ENCODE measurements at places on chromosomes 7 and 10. TPM values are rescaled to one million over a fixed set of nuclear protein-coding genes. Genes with fewer than 3 reads are reported as not detected.

- H3K36me3 ChIP-seq: peaks cover 2% of the 10 kb centered on the region
- peaks cover 7% of the 10 kb centered on the region for H3K4me1 ChIP-seq
- H3K27ac ChIP-seq: no peak overlapping the region
- peaks cover 2% of the 10 kb centered on the region for H3K27me3 ChIP-seq
Measured at GRCh38 chr10:22058201-22058600, 54.7 kb upstream of the DNAJC1 start.

DNA sequence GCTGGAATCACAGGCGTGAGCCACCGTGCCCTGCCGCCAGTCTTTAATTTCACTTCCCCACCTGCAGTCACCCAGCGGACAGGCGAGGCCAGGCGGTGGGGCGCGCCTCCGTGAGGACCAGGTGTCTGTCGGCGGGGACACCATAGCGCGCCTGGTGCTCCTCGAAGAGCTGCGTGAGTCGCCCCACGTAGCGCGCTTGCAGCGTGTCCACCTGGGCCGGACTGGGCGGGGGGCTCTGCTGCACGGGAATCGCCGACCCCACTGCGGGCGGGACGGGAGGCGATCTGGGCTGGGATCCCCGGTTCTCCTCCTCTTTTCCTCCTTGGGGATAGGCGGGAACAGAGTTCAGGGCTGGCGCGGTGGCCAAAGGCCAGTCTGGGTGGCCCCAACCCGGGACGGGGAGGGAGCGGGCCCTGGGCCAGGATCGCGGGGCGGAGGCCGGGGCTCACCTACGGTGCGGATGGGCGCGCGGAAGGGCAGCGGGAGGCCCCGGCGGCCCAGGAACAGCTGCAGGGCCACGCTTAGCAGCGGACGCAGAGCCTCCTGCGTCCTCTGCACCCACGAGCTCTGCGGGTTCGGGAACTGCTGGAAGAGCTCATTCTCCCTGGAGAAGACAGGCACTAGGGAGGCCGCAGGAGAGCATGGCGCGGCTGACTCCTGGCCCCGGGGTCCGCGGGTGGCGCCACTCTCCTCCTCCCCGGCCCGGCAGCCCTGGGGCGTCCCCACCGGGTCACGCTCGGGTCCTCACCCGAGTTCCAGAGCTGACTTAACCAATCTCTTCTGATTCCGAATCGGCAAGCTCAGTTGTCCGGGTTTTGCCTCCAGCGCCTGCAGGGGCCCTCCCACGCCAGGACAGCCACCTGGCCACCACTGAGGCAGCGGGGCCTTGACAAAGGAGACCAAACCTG is 1.1 kb upstream of the MOGAT3 start:
- H3K27ac ChIP-seq: no peak overlapping the region
- H3K27me3 ChIP-seq: peaks cover 15% of the 10 kb centered on the region
- peaks cover 10% of the 10 kb centered on the region for H3K36me3 ChIP-seq
- H3K4me3 ChIP-seq: no peak overlapping the region
- no peak for DNase-seq
- peaks cover 3% of the 10 kb centered on the region for H3K4me1 ChIP-seq

DNA sequence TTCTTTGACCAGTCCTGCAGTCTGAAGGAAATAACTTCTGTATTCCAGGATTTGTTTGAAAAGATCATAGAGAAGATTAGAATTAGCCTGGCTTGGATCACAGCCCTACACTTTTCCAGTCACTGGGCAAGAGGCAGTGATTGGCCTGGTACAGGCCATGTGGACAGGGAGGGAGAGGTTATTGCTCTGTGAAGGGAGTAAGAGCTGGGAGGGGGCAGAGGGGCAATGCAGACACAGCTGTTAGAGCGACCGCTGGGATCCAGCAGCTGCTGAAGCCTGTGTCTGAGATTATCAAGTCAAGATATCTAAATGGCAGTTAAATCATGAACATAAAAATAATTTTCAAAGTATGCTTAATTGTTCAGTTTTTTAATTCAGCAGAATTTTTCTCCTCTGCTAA is 257.3 kb downstream of the SDK1 start:
- peaks cover 7% of the 10 kb centered on the region for H3K36me3 ChIP-seq
- DNase-seq: no peak
- no peaks in the 10 kb centered on the region for H3K27me3 ChIP-seq
- H3K4me3 ChIP-seq: no peak overlapping the region
- H3K4me1 ChIP-seq: peaks cover 15% of the 10 kb centered on the region

DNA sequence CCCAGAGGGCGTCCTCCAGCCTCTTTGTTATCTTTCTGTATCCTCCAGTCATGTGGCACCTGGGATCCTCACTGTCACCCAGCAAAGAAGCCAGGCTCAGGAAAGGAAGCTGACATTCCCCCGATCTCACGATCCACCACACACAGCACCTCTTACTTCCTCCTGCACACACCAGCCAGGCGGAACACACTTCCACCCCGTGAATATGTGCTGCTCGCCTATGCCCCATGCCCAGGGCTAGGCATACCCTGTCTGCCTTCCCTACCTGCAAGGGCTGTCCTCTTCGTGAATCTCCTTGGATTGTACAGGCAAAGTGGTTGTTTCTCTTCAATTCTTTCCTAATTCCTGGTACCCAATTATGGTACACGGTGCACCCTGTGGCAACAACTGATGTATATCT is 191.0 kb downstream of the TNS3 start:
- peaks cover 13% of the 10 kb centered on the region for H3K4me1 ChIP-seq
- H3K27ac ChIP-seq: no peak overlapping the region
- no peak for DNase-seq
- no peak overlapping the region for H3K4me3 ChIP-seq

DNA sequence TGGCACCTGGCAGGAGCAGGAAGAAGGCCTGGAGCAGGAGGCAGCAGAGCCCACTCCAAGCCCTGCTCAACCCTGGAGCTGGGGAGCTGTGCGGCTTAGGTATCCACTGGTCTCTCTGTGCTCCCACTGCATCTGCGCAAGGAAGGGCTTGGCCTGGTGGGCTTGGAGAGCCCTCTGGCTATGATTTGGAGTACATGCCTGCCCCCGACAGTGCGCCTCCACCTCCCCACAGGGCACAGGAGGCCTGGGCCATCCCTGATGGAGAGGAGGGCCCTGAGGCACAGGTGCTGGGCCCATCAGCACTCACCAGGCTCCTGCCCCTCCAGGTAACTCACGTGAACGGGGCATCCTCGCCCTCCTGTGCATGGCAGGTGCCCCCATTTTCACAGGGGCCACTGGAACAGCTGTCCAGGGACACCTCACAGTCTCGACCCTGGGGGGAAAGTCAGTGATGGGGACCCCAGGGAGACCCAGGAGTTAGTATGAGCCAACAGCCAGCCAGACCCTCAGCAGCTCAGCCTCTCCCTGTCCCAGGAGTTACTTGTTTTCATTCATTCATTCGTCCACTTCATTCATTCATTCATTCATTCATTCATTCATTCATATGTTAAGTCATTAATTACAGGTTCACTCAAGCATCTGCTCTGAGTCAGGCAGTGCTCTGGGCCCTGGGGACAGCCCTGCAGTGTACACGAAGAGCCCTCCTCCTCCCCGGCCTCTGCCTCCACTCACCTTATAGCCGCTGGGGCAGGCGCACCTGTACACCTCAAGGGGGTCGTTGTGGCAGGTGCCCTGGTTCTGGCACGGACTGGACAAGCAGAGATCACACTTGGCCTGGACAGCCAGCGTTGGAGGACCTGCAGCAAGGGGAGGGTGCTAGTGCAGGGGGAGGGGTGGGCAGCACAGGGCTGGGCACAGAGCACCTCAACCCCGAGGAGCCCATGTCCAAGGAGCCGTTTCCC is 167.2 kb downstream of the SLIT1 start:
- peaks cover 31% of the 10 kb centered on the region for H3K4me1 ChIP-seq
- H3K4me3 ChIP-seq: no peak overlapping the region
- no peak overlapping the region for H3K27ac ChIP-seq
- DNase-seq: peak; percentile 60
- H3K36me3 ChIP-seq: no peaks in the 10 kb centered on the region

DNA sequence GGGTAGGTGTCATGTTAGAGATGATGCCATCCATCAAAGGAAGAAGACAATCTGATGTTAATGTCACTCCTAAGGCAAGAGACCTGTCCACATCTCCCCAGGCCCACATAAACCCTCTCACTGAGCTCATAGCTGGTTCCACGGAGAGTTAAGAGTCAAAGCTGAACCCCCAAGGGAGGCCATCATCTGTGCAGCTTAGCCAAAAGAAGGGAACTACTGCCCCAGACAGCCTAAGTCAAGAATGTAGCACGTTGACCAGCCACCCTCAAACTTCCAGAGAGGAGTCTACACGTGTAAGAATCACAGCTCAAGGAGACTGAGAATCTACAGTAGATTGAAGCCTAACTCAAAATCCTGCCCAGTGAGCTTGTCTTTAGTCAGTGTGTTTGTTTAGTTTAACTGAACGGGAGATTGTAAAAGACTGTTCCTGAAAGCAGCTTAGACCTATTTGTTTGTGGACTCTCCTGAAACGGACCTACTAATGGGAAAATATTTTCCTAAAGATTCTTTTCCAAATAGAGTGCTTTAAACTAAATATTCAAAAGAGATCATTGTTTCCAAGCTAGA is 192.7 kb upstream of the NFE2L3 start:
- H3K36me3 ChIP-seq: peaks cover 3% of the 10 kb centered on the region
- H3K4me1 ChIP-seq: no peaks in the 10 kb centered on the region
- no peak for DNase-seq
- no peak overlapping the region for H3K27ac ChIP-seq
- peaks cover 58% of the 10 kb centered on the region for H3K27me3 ChIP-seq

- DNase-seq: no peak
- peaks cover 21% of the 10 kb centered on the region for H3K36me3 ChIP-seq
- H3K4me1 ChIP-seq: peaks cover 11% of the 10 kb centered on the region
- no peak overlapping the region for H3K4me3 ChIP-seq
- peak overlapping the region; percentile 52 for H3K27ac ChIP-seq
Measured at GRCh38 chr7:92025260-92025659, 84.6 kb downstream of the AKAP9 start.

- peaks cover 3% of the 10 kb centered on the region for H3K4me1 ChIP-seq
- peaks cover 53% of the 10 kb centered on the region for H3K27me3 ChIP-seq
- H3K27ac ChIP-seq: no peak overlapping the region
- no peaks in the 10 kb centered on the region for H3K36me3 ChIP-seq
- DNase-seq: no peak
Measured at GRCh38 chr7:26663874-26664273, 200.5 kb downstream of the SKAP2 start.

The PTN gene
- 2.3 TPM for total RNA-seq

GRCh38 chr10:987620-987869 is 689 bp upstream of the GTPBP4 start:
- H3K4me1 ChIP-seq: peaks cover 38% of the 10 kb centered on the region
- peak overlapping the region; percentile 88 for H3K4me3 ChIP-seq
- H3K36me3 ChIP-seq: peaks cover 3% of the 10 kb centered on the region

The AASS gene
- total RNA-seq: 6.7 TPM

- no peaks in the 10 kb centered on the region for H3K36me3 ChIP-seq
- H3K27me3 ChIP-seq: no peaks in the 10 kb centered on the region
- no peak overlapping the region for H3K27ac ChIP-seq
- H3K4me1 ChIP-seq: peaks cover 9% of the 10 kb centered on the region
Measured at GRCh38 chr10:4006858-4007257, 221.8 kb upstream of the KLF6 start.

DNA sequence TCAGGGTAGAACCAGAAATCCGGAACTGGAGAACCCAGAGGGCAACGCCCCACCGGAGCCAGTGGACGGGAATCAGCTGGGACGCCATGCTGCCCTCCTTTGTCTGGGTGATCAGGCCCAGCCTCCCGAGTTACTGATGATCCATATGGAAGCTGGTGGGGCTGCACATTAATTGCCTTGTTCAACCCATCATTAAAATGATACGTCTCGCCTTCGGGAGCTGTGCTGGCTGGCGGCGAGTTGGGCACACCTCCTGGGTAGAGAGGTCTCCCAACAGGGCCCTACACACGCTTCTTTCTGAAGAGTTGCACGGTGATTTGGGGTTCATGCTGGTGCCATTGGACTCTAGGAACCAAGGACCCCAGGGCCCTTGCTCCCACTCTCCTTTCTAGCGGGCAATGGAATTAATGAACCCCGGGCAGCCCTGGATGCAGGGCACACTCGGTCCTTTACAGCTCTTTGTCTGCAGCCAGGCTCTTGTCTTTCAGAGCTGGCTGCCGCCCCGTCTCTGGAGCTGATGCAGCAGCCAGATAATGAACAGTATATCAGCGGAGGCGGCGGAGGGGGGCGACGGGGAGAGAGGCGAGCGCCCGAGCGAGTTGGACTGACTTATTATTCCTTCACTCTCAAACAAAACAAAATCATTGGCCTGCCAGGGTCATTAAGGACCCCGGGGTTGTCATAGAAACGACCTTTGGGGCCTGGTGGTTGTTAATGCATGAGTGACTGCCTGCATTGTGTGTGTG is 412.2 kb upstream of the ZMIZ1 start:
- peaks cover 8% of the 10 kb centered on the region for H3K4me1 ChIP-seq
- peaks cover 19% of the 10 kb centered on the region for H3K27me3 ChIP-seq
- no peak for DNase-seq

The PIP gene
- total RNA-seq: not detected

The NODAL gene
- total RNA-seq: 0.49 TPM

The ANXA8L1 gene
- total RNA-seq: 0.27 TPM

The ELMO1 gene
- 0.42 TPM for total RNA-seq

- no peaks in the 10 kb centered on the region for H3K27me3 ChIP-seq
- no peak for DNase-seq
- H3K27ac ChIP-seq: no peak overlapping the region
- H3K36me3 ChIP-seq: peaks cover 2% of the 10 kb centered on the region
- H3K4me1 ChIP-seq: peaks cover 20% of the 10 kb centered on the region
Measured at GRCh38 chr7:42167206-42167605, 69.8 kb downstream of the GLI3 start.

The CTNNA3 gene
- total RNA-seq: 0.92 TPM

- no peak overlapping the region for H3K27ac ChIP-seq
- no peak overlapping the region for H3K4me3 ChIP-seq
- H3K27me3 ChIP-seq: no peaks in the 10 kb centered on the region
- DNase-seq: no peak
Measured at GRCh38 chr7:48933549-48934085, 9.3 kb downstream of the CDC14C start.

The MCU gene
- total RNA-seq: 43.4 TPM

- peaks cover 5% of the 10 kb centered on the region for H3K36me3 ChIP-seq
- H3K27me3 ChIP-seq: no peaks in the 10 kb centered on the region
- H3K4me1 ChIP-seq: peaks cover 28% of the 10 kb centered on the region
- no peak for DNase-seq
- no peak overlapping the region for H3K4me3 ChIP-seq
- H3K27ac ChIP-seq: no peak overlapping the region
Measured at GRCh38 chr7:150401424-150401790, 22.3 kb downstream of the ZNF775 start.

DNA sequence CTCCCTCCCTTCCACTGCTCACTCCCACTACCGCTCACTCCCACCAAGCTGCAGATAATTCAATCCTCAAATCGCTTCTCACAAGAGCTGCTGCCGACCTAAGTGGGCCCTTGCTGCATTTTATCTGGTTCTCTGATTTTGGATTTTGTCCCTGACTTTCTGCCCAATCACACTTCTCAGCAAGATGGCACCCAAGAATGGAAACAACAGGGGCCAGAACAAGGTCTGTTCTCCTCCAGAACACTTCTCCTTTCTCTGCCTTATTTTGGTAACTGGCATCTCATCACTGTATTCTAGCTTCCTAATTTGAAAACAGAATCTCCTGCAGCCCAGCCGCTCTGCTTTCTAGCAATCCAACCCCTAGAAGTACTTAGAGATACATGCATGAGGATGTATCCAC is 172.8 kb downstream of the GRID1 start:
- H3K36me3 ChIP-seq: no peaks in the 10 kb centered on the region
- H3K4me3 ChIP-seq: no peak overlapping the region
- no peak for DNase-seq
- H3K27me3 ChIP-seq: peaks cover 11% of the 10 kb centered on the region
- no peak overlapping the region for H3K27ac ChIP-seq

The OPALIN gene
- total RNA-seq: not detected
